ENCODE measurements at places on chromosomes 5 and 9.

DNA sequence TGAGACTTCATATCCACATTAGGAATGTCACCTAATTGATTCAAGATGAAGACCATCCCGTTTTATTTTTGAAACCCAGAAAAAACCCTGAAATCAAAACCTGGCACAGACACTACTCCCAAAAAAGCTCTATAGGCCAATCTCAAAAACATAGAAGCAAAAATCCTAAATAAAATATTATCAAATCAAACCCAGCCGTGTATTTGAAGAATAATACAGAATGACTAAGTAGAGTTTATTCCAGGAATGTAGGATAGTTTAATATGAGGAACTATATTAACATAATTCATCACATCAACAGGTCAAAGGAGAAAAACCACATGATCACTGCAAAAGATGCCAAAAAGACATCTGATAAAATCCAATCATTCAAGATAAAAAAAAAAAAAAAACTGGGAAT, 167.1 kb downstream of the ACTL7B start:
- no peak for DNase-seq

- no peak for DNase-seq
Observed at GRCh38 chr5:118336468-118336867, 651.9 kb downstream of the DTWD2 start.

DNA sequence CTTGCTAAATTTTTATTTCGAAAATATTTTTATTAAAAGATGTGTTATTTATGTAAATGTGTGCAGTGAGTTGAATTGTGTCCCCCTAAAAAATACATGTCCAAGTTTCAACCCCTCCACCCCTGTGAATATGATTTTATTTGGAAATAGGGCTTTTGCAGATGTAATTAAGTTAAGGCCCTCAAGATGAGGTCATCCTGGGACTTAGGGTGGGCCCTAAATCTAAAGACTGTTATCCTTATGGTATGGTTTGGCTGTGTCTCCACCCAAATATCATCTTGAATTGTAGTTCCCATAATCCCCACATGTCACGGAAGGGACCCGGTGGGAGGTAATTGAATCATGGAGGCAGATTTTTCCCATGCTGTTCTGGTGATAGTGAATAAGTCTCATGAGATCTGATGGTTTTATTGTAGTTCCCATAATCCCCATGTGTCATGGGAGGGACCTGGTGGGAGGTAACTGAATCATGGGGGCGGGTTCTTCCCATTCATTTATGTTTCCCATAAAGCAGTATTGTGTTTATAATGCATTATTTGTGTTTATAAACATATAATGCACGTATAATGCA, 1.5 kb upstream of the TMED7 start:
- DNase-seq, result no peak

DNA sequence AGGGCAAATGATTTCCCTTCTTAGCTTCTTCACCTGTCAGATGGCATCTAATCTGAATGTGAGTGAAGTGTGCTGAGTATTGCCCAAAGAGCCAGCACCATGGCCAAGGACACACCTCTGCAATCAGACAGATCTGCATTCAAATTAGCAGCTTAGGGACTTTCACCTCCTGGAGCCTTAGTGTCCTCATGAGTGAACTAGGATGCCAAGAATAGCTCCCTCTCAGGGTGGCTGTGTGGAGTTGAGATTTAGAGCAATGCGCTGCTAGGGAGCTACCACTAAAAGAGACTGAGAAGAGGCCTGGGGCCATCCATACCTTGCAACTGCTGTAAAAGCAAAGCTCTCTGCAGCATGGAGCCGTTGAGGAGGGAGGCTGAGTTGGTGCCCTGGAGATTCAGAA, 1.4 kb downstream of the CIZ1 start:
- no peak for DNase-seq

GRCh38 chr5:9439531-9440292, 106.2 kb downstream of the SEMA5A start:
- no peak for DNase-seq

DNA sequence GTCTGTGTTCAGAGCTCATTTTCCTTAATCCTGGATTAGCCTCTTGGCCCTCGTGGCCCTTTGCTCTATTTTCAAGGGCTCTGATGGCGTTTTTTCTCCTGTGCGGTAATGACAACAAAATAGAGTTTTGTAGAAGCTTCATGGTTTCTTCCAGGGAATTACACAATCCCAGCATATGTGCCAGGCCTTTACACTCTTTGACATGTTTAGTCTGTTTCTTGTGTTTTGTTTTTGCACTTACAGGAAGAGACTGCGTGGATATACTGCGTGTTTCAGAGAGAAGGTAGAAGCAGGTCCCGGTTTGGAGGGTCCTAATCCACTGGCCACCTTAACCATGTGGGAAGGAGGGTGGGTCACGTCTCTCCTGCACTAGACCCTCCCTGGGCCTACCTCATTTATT, 400.2 kb upstream of the IRX4 start:
- DNase-seq, result no peak

DNA sequence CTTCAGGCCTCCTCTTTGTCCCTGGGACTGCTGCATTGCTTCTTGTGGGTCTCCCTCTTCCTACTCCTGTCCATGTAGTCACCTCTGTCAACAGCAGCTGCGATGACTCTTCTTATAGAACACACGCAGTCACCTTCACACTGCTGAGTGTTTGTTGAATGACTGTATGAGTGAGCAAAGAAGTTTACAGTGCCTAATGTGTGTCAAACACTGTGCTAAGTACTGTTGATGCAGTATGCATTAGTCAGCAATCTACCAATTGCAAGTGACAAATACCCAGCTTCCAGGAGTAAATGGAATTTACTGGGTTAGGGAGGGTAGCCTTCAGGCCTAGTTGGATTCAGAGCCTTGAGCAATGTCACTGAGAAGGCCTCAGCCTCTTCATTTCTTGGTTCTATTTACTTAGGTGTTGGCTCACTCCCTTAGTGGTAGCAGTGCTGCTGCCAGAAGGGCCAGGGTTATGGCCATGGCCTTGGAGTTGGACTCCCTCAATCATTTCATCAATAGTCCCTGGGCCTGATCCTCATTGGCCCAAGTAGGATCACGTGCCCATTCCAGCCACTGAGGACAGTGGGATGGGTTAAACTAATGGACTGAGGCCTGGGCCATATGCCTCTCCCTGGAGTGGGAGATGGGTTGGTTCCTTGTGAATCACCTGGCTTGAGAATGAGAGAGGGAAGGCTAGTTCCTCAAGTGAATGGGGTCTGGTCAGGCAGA, 93.5 kb downstream of the RGS3 start:
- no peak for DNase-seq

GRCh38 chr9:93306579-93307091, 122.7 kb downstream of the WNK2 start:
- peak; percentile 12 for DNase-seq

- DNase-seq, result no peak
Observed at GRCh38 chr9:114684036-114684435, 2.0 kb upstream of the TEX48 start.

GRCh38 chr5:32814620-32815019, 103.5 kb downstream of the NPR3 start:
- no peak for DNase-seq

DNA sequence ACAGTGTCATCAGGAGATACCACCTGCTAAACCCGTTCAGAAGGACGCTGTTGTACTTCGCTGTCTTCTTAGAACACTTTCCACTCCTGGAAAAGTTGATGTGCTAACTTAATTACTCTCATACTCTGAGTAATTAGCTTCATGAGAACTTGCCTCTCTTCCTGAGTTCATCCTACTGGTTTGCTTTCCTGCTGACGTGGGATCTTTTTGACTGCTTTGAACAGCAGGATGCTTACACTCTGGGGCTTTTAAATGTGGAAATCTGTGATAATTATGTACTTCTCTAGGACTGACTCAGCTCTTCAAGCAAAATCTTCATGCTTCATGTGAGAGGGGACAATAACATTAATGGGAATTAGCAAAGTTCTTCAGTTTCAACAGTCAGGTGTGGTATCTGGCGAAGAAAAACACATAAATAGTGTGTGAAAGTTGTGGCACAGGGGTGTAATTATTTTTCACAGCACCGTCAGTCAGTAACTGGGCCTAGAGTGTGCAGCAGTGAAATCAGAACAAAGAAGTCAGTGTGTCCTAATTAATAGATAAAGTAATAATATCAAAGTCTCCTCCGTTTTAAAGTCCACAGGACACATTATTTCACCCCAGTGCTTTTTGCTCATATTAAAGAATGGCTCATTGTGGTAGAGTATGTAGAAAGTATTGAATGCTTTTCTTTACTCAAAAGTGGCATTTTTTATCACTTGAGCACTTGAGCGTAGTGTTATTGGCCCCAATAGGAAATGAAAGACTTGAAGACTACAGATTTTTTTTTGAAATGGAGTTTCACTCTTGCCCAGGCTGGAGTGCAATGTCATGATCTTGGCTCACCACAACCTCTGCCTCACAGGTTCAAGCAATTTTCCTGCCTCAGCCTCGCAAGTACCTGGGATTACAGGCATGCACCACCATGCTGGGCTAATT, 140.9 kb upstream of the DMRT1 start:
- DNase-seq, result no peak

- DNase-seq, result peak; percentile 42
Observed at GRCh38 chr5:150734579-150735384, 24.0 kb downstream of the DCTN4 start.

- no peak for DNase-seq
Observed at GRCh38 chr5:151063142-151063989, 17.5 kb downstream of the TNIP1 start.

GRCh38 chr5:10987276-10987924, 226.4 kb upstream of the DAP start:
- DNase-seq, result no peak

- DNase-seq, result no peak
Observed at GRCh38 chr9:9998491-9999287, 614.1 kb downstream of the PTPRD start.

- peak; percentile 34 for DNase-seq
Observed at GRCh38 chr9:93071464-93071863, 13.0 kb downstream of the SUSD3 start.

DNA sequence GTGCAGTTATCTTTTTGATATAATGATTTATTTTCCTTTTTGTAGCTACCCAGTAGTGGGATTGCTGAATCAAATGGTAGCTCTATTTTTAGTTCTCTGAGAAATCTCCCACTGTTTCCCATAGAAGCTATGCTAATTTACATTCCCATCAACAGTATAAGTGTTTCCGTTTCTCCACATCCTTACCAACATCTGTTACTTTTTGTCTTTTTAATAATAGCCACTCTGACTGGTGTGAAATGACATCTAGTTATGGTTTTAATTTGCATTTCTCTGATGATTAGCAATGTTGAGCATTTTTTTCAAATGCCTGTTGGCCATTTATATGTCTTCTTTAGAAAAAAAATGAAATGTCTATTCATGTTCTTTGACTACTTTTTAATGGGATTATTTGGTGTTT, 94.7 kb downstream of the SERINC5 start:
- no peak for DNase-seq

DNA sequence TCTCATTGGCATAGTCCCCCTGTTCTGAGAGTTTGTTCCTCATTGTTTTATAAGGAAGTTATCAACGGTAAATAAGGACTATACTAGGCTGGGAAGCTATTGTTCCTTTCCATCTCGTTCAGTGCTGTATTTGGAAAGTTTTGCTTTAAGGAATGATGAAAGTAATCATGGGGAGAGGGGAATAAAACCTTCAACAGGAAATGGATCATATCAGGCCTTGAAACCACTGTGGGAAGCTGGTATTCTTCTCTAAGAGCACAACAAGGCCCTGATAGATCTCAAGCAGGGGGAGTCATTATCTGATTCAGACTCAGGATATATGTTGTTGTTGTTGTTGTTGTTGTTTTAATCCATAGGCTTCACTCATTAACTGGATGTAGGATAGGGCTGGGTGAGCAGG, 474.5 kb downstream of the ENC1 start:
- DNase-seq, result no peak

GRCh38 chr9:112093147-112093869, 81.8 kb downstream of the SUSD1 start:
- no peak for DNase-seq

DNA sequence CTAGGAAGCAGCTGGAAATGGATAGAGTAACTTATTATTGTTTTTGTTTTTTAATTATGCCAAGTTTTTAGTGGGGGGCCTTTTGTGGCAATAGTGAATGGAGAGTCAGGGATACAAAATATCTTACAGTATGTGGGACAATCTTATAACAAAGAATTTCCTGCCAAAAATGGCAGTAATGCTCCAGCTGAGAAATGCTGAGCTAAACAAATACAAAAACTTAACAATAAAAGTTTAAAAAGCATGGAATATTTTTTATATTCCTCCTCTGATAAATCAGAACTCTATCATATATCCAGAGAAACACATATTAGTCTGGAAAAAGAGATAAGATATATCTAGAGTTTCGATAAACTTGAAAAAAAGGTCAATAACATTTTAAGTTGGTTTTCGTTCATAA, 110.6 kb downstream of the TMEM161B start:
- no peak for DNase-seq

- peak; percentile 33 for DNase-seq
Observed at GRCh38 chr5:180291234-180291940, 496 bp downstream of the MAPK9 start.

GRCh38 chr9:135302329-135303279, 177.0 kb upstream of the PPP1R26 start:
- no peak for DNase-seq

GRCh38 chr9:35106343-35106730, 3.4 kb upstream of the STOML2 start:
- no peak for DNase-seq

DNA sequence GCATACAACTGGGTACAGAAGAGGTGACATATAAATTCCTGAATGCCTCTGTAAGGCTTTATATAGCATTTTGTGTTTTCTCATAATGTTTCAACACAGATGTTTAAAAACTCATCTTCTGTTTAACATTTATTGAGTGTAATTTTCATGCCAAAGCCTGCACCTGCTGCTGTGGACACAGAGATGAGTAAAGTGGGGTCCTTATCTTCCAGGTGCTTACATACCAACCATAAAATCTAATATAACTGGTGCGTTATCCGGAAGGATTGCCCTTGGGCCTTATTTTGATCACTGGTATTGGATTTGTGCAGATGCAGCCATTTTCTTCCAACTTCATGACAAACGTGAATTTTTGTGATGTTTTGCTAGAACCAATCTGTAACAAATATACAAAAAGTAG, 222.3 kb downstream of the DMRT2 start:
- no peak for DNase-seq

GRCh38 chr9:35042891-35043545, 29.4 kb downstream of the VCP start:
- no peak for DNase-seq

GRCh38 chr9:136341769-136342168, 14.4 kb downstream of the GPSM1 start:
- no peak for DNase-seq

DNA sequence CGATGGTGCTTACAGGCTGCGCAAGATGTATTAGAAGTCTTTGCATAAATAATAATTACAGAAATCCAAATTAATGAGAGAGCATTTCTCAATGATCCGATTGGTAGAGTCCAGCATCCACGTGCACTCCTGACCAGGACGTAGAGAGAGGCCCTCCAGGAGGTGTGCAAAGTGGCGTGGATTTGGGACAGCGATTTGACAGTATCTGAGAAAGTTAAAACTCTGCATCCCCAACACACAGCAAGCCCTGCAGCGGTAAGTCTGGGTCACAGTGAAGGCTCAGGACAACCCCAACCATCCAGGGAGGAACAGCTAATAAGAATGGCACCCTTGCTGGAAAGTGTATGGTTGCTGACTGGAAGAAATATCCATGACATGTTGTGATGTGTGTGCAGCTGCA, 180.2 kb downstream of the AUH start:
- DNase-seq, result no peak
